Aorta (tissue), 5 donors: ENCODE measurements at places on chromosomes 7 and 10. TPM values are rescaled to one million over a fixed set of nuclear protein-coding genes. Genes with fewer than 3 reads are reported as not detected.
A peak's percentile ranks its signal among the peaks of the same experiment; 100 is the strongest.

Gene EPHA1
- total RNA-seq, result 0.45 TPM

DNA sequence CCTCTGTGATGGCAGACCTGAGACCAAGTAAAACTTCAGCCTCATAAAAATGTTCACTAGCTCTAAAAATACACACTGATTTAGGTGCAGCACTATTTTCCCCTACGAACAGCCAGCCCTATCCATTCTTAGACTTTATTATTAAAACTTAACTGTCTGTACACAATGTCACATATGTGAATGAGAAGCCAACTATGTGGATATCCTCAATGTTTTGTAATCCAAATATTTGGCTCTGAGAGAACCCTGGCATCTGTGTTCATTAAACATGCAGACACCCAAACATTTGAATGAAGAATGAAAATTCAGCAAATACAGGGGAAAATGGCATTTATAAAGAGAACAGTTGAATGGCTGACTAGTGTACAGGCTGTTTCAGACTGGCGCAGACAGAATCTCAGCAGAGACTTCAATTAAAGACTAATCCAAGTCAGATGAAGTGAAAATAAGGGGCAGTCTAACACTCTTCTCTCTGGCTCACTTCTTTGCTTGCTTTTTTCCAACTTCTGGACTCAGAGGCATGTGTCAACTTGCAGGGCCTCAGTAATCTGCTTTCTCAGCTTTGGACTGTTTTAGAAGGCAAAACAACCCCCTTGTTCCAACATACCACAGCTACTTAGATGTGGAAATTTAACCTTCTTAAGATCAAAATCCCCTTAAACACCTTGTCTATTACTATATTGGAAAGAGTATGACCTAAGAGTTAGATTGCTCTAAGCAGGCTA lies 47.4 kb upstream of the FAM180A start:
- H3K27ac ChIP-seq, result peak overlapping the region; percentile 97
- no peaks in the 10 kb centered on the region for H3K36me3 ChIP-seq
- no peaks in the 10 kb centered on the region for H3K27me3 ChIP-seq
- no peaks in the 10 kb centered on the region for H3K4me1 ChIP-seq

GRCh38 chr7:23276947-23277346 lies 22.2 kb upstream of the MALSU1 start:
- no peak overlapping the region for H3K27ac ChIP-seq
- no peaks in the 10 kb centered on the region for H3K36me3 ChIP-seq
- no peak for DNase-seq

- no peak for DNase-seq
- H3K4me1 ChIP-seq, result no peaks in the 10 kb centered on the region
- H3K36me3 ChIP-seq, result no peaks in the 10 kb centered on the region
- no peak overlapping the region for H3K27ac ChIP-seq
Measured at GRCh38 chr7:15515252-15515651, 46.6 kb downstream of the AGMO start.

GRCh38 chr7:107201795-107202450 lies 33.1 kb downstream of the HBP1 start:
- H3K4me1 ChIP-seq, result no peaks in the 10 kb centered on the region
- H3K4me3 ChIP-seq, result no peak overlapping the region
- H3K27ac ChIP-seq, result no peak overlapping the region
- H3K27me3 ChIP-seq, result no peaks in the 10 kb centered on the region

DNA sequence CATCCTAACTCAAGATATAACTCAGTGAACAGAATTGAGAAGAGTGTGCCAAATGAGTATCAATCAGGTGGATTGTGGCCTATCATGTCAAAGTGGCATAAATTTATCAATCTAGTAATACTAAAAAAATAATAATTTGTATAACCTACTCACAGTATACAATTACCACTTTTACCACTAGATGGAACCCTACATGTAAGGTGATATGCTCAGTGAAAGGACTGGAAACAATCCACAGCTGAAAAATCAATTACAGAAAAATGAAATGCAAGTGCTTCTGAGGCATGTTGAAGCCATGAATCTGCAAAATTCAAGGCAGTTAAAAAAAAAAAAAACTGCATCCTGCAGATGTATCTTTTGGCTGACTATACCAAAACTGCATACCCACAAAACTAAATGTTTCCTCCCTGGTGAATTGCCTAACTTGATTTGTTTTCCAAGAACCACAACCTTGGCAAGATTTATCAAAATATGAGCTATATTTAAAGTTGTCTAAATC lies 13.9 kb downstream of the ARHGAP19 start:
- DNase-seq, result no peak

GRCh38 chr7:25544254-25544653 lies 316.0 kb upstream of the NPVF start:
- no peak overlapping the region for H3K27ac ChIP-seq
- H3K27me3 ChIP-seq, result no peaks in the 10 kb centered on the region
- no peaks in the 10 kb centered on the region for H3K4me1 ChIP-seq
- no peak for DNase-seq
- no peak overlapping the region for H3K4me3 ChIP-seq

DNA sequence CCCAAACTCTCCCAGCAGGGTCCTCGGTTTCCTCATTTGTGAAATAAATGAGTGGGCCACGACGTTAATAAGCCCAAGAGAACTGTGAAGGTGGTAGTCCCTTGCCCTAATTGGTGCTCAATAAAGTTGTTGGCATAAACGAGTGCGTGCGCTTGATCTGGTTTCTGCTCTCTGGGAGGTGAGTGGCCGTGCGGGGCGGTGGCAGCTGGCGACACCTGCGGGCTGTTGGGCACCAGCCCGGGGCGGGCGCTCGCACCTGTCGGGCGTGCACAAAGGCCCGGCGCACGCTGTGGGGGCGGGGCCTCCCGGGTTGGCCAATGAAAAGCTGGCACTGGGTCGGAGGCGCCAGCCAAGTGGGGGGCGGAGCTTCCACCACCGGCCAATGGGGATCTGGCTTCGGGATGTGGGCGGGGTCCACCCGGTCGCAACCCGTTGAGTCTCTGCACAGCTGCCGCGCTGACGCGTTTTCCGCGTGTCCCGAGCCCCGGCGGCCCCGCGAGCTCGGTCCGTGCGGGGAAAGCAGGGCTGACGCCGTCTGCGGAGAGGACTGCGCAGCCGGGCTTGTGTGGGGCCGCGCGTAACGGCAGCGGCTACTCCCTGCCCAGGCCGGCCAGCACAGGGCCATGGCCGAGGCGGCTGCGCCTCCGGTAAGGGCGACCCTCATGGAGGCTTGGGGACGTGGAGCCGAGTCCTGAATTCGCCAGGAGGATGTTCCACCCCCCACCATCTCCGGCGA lies 23.0 kb downstream of the ZNF783 start:
- H3K4me3 ChIP-seq, result peak overlapping the region; percentile 11
- H3K4me1 ChIP-seq, result no peaks in the 10 kb centered on the region
- DNase-seq, result peak; percentile 96
- no peaks in the 10 kb centered on the region for H3K36me3 ChIP-seq
- H3K27ac ChIP-seq, result no peak overlapping the region
